ENCODE measurements at places on chromosomes 2 and 18.

DNA sequence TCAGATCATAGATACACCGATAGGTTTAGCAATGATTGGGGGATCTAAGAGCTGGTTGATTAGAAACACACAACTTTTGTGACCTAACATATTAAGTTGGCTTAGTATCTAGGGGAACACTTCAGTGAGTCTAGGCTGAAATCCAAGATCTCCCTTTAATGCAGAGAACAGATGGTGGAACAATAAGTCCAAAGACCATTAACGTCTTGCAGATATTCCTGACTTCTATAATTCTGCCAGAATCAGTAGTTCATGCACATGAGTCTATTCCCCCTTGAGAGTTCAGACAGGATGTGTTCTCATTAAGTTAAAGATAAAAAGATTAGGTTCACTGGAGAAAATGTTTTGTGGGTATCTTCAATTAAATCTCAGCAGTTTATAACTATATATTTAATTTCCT, 506.5 kb downstream of the TSN start:
- no peak for DNase-seq
- no peaks in the 10 kb centered on the region for H3K36me3 ChIP-seq
- H3K4me1 ChIP-seq: no peaks in the 10 kb centered on the region
- no peak overlapping the region for H3K27ac ChIP-seq
- no peaks in the 10 kb centered on the region for H3K27me3 ChIP-seq
- no peak overlapping the region for H3K4me3 ChIP-seq

DNA sequence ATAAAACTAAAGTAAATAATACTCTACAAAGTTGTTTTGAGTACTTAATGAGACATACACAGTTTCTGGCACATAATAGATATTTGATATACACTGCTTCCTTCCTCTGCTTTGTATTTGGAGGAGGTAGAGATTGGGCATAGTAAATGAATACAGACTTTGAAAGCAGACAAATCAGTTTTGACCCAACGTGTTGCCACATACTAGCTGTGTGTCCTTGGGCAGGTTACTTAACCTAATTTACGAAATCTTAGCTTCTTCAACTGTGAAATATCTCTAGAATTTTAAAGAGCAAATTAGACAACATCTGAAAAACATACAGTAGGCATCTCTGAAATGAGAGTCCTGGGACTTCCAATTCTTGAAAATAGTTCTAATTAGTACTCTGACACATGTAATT, 425.4 kb downstream of the TGIF1 start:
- H3K4me3 ChIP-seq: no peak overlapping the region
- H3K27me3 ChIP-seq: no peaks in the 10 kb centered on the region
- DNase-seq: no peak
- H3K36me3 ChIP-seq: no peaks in the 10 kb centered on the region

DNA sequence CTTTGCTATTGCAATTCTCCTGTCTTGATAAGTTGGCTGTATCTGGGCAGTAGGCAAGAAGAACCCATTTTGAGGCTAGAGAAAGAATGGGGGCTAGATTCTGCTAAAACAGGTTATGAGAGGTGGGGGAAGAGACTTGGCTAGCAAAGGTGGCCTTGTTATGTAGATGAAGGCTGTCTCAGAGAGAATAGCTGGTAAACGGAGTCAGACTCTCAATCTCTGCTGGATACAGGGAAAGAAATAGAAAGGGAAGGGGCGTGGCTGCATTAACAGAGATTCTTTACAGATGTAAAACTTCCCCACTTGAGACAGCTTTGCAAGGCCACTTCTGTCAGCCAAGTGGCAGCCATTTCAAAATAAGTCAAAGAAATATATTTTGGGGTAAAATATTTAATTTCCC, 38.1 kb upstream of the ARHGAP25 start:
- no peaks in the 10 kb centered on the region for H3K4me1 ChIP-seq
- no peak for DNase-seq
- no peaks in the 10 kb centered on the region for H3K36me3 ChIP-seq
- H3K27ac ChIP-seq: no peak overlapping the region
- no peak overlapping the region for H3K4me3 ChIP-seq

GRCh38 chr2:69983392-69983966, 22.0 kb upstream of the ASPRV1 start:
- H3K36me3 ChIP-seq: no peaks in the 10 kb centered on the region
- no peak overlapping the region for H3K4me3 ChIP-seq
- no peak overlapping the region for H3K27ac ChIP-seq

- H3K4me1 ChIP-seq: no peaks in the 10 kb centered on the region
- H3K27ac ChIP-seq: no peak overlapping the region
- H3K27me3 ChIP-seq: no peaks in the 10 kb centered on the region
- no peaks in the 10 kb centered on the region for H3K36me3 ChIP-seq
Measured at GRCh38 chr2:228592925-228593324, 411.4 kb upstream of the SPHKAP start.

DNA sequence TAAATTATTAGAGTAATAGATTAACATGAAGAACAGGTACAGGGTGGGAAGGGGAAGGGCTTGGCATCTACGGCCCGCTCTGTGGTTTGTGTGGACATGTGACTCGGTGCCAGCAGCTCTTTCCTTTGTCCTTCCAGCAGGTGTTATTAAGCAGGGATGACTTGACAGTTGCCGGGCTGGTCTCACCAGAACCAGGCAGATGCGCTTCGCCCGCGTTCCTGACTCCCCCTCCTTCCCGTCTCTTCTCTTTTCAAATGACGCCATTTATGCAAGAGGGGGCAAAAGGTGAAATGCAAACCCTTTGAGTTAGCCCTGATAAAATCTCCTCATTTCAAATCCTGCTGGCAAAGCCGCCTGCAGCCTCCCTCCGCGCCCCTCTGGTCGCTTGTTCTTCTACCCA, 38.9 kb upstream of the MGAT4A start:
- peak overlapping the region; percentile 62 for H3K27ac ChIP-seq
- no peaks in the 10 kb centered on the region for H3K36me3 ChIP-seq
- peak; percentile 67 for DNase-seq

DNA sequence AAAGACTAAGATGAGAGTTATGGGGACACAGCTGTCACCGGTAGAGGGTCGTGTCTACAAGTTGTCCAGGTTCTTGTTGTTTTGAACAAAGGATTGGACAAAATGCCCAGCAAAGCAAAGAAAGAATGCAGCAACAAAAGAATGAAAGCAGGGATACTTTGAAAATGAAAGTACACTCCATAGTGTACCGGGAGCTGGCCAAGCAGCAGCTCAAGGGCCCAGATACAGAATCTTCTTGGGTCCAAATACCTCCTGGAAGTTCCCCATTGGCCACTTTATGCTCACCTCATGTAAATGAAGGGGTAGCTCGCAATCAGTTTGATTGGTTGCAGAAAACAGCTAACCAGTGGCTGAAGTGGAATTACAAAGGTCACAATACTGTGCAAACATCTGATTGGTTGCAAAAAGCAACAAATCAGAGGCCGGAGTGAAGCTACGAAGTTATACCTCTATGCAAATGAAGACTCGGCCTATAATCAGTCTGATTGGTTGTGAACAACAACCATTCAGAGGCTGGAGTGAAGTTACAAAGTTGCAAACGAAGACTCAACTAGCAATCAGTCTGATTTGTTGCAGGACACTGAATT, 474.9 kb upstream of the TMEFF2 start:
- no peaks in the 10 kb centered on the region for H3K27me3 ChIP-seq
- H3K4me1 ChIP-seq: no peaks in the 10 kb centered on the region

DNA sequence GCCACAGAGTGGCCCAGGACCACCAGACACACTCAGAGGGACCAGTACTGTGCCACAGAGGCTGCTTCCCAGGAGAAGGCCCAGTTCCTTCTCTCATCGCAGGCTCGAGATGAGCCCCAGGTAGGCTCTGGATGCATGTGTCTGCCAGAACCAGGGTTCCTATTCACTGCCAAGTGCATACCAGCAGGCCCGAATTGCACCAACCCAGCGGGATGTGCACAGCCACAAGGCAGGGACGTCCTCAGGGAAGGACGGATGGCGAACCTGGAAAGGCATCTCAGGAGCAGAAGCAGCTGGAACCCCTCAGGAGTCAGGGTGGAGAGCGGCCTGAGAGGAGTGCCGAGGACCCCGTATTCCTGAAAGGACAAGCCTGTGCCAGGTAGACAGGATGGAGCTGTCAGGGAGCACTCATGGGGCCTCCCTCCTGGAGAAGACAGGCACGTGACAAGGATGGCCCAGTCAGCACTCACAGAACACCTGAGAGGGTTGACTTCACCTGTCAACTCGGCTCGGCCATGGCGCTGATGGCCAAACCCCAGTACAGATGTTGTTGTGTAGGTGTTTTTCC, 73.7 kb downstream of the PTGR3 start:
- no peak overlapping the region for H3K27ac ChIP-seq
- no peaks in the 10 kb centered on the region for H3K36me3 ChIP-seq
- H3K4me1 ChIP-seq: no peaks in the 10 kb centered on the region
- no peak overlapping the region for H3K4me3 ChIP-seq

GRCh38 chr2:138814123-138814898, 34.1 kb upstream of the NXPH2 start:
- H3K27ac ChIP-seq: no peak overlapping the region
- no peak for DNase-seq
- no peak overlapping the region for H3K4me3 ChIP-seq
- no peaks in the 10 kb centered on the region for H3K27me3 ChIP-seq
- no peaks in the 10 kb centered on the region for H3K4me1 ChIP-seq
- no peaks in the 10 kb centered on the region for H3K36me3 ChIP-seq

- no peak overlapping the region for H3K4me3 ChIP-seq
- no peak for DNase-seq
- H3K27ac ChIP-seq: no peak overlapping the region
- H3K4me1 ChIP-seq: no peaks in the 10 kb centered on the region
- H3K27me3 ChIP-seq: no peaks in the 10 kb centered on the region
- no peaks in the 10 kb centered on the region for H3K36me3 ChIP-seq
Measured at GRCh38 chr18:42341423-42341822, 386.4 kb downstream of the PIK3C3 start.

GRCh38 chr2:233803292-233803911, 25.3 kb downstream of the MROH2A start:
- H3K36me3 ChIP-seq: no peaks in the 10 kb centered on the region
- no peak overlapping the region for H3K4me3 ChIP-seq
- no peaks in the 10 kb centered on the region for H3K27me3 ChIP-seq
- H3K4me1 ChIP-seq: no peaks in the 10 kb centered on the region
- no peak overlapping the region for H3K27ac ChIP-seq
- DNase-seq: no peak

GRCh38 chr2:129673847-129674711, 305.4 kb upstream of the RAB6C start:
- no peak overlapping the region for H3K27ac ChIP-seq
- no peaks in the 10 kb centered on the region for H3K4me1 ChIP-seq
- no peak overlapping the region for H3K4me3 ChIP-seq
- no peak for DNase-seq

- H3K36me3 ChIP-seq: no peaks in the 10 kb centered on the region
- no peak for DNase-seq
- H3K4me3 ChIP-seq: no peak overlapping the region
- H3K27ac ChIP-seq: no peak overlapping the region
Measured at GRCh38 chr2:216083464-216084281, 2.0 kb downstream of the TMEM169 start.

- no peak overlapping the region for H3K27ac ChIP-seq
- no peak for DNase-seq
Measured at GRCh38 chr2:174224125-174224524, 24.2 kb downstream of the OLA1 start.

DNA sequence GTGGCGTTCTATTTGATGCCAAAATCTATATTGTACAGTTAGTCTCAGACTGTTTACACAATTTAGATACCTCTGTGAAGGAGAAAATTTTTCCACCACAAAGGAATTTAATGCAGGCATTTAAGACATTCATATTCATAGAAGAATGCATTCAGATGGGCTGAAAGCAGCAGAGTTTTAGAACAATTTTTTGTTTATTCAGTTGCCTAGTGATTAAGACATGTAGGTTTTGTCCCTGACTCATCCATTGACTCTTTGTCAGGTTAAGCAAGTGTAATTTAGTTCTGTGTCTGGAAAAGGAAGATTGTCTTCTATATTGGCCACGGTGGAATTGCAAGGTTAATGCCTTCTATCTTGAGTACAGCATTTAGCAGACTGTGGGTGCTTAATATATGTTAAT, 515.0 kb downstream of the PARD3B start:
- H3K4me3 ChIP-seq: no peak overlapping the region
- H3K27me3 ChIP-seq: no peaks in the 10 kb centered on the region
- no peaks in the 10 kb centered on the region for H3K36me3 ChIP-seq

- no peaks in the 10 kb centered on the region for H3K36me3 ChIP-seq
- H3K4me3 ChIP-seq: no peak overlapping the region
- H3K27ac ChIP-seq: no peak overlapping the region
- no peaks in the 10 kb centered on the region for H3K27me3 ChIP-seq
Measured at GRCh38 chr2:149112068-149112467, 73.6 kb downstream of the LYPD6B start.

DNA sequence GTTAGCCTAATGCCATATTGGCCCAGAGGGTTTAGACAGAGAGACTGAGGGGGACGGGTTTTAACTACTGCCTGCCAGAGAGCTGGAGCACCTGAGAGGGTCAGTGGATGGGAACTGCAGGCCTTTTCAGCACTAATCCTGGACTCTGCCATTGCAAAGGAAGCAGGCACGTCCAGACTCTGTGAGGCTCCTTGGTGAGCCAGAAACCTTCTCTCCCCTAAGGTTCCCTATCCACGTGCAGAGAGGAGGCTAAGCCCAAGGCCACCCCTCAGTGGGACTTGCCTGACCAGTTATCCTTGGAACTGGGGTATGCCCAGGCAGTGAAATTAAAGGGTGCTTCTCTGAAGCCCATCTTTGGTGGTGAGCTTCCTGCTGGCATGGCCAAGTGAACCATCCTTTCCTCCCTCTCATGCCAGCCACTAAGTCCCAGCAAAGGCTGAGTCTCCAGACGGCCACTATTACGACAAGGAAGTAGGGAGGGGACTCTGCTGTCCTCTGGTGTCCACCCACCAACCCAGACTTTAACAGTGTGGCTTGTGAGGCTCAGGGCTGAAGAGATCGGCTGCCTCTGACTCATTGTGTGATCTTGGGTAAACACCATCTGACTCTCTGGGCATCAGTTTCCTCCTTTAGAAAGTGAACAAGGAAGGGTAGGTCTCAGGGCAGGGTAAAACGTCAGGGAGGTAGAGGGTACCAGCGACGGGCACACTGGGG, 3.9 kb upstream of the MLPH start:
- no peaks in the 10 kb centered on the region for H3K36me3 ChIP-seq
- no peaks in the 10 kb centered on the region for H3K4me1 ChIP-seq
- H3K4me3 ChIP-seq: no peak overlapping the region

GRCh38 chr2:159695795-159696448, 16.4 kb upstream of the MARCHF7 start:
- H3K27ac ChIP-seq: no peak overlapping the region
- H3K4me3 ChIP-seq: no peak overlapping the region
- no peak for DNase-seq
- H3K27me3 ChIP-seq: no peaks in the 10 kb centered on the region

- H3K4me1 ChIP-seq: no peaks in the 10 kb centered on the region
- no peak overlapping the region for H3K27ac ChIP-seq
- H3K27me3 ChIP-seq: no peaks in the 10 kb centered on the region
- no peak overlapping the region for H3K4me3 ChIP-seq
Measured at GRCh38 chr2:54652540-54652939, 70.9 kb upstream of the EML6 start.
